GM04503 (cell line): ENCODE measurements at places on chromosomes 11 and 22.

GRCh38 chr22:37561212-37562048 lies 1.1 kb downstream of the CDC42EP1 start:
- DNase-seq, result no peak

DNA sequence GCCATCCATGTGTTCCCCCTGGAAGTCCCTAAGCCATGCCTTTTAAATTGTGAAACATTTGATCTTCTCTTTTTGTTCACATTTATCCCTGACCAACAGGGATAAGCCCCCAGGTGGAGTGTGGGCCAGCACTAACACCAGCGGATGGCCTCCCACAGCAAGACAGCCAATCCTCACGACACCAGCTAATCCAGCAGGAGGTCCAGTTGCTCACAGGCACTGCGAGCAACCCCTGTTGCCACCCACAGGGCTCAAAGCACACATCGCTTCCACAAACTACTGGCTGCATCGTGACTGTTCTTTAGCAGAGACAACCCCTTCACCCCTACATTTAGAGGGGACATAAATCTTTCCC lies 2.0 kb downstream of the PCSK7 start:
- no peak for DNase-seq

DNA sequence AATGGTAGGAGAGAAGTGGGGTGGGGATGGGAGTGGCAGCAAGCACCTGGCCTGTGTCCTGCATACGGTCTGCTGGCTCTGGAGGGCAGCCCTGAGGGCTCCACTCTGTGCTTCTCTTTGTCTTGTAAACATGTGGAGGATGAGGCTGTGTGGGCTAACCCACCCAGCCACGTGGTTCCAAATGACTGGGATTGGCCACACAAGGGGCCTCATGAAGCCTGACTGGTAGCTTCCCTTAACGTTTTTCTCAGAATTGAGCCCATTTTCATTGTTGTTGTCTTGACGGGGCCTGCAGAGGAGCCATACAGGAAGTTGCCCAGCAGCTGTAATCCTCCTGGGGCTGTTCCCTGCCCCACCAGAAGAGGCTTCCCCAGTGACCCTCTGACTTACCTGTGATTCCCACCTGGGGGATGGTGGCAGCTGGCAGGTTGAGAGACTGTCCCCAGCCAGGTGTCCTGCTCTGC lies 18.0 kb downstream of the DERL3 start:
- DNase-seq, result no peak

DNA sequence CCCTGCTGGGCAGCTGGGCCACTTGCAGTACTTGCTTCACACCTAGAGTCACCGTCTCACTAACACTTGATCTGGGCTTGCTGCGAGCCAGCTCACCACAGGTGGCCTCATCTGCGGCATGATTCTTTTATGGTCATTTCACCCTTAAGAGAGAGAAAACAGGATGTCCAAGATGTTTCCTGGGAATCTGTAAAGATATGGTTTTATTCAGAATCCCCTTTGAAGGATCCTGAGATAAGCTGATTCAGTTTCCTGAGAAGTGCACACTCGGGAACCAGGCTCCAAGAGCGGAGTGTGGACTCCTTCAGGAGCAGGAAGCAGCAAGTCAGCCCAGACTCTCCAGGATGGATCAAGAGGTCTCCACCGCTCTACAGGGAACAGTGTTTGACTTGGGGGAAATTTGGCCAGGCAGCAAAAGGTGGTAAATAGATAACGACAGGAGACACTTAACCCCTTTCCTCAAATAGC lies 21.8 kb upstream of the TP53AIP1 start:
- no peak for DNase-seq

DNA sequence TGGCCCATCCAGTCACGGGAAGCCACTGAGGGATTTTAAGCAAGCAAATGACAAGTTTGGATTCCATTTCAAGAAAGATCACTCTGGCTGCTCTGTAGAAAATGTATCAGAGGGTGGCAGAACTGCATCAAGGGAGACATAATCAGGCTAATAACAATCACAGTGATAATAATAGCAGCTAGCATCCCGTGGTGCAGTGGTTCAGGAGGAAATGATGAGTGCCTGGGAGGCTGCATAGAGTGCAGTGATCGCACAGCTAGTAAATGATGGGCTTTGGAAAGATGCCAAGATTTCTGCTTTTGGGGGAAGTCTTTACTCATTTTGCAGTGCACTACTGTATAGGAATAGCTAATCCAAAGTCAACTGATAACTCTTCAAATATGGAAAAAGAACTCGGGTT lies 35.8 kb downstream of the TNRC6B start:
- no peak for DNase-seq

DNA sequence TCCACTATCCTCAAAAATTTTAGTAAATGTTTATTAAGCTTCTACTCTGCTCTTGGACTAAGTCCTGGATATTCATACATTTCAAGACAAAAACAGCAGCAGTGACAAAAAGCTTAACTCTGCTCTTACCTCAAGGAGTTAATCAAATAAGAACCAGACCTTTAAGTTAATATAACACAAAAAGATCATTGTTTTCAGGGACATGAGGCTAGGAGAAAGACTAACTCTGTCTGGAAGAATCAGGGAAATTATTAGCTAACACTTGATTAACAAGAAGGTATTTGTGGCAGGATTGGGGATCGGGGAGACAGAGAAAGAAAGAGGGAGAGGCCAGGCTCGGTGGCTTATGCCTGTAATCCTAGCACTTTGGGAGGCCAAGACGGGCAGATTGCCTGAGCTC lies 74.4 kb downstream of the PPP2R1B start:
- DNase-seq, result no peak

GRCh38 chr11:127199306-127199801 lies 198.8 kb upstream of the KIRREL3 start:
- DNase-seq, result no peak

GRCh38 chr22:23908587-23909205 lies 14.5 kb downstream of the MIF start:
- no peak for DNase-seq

DNA sequence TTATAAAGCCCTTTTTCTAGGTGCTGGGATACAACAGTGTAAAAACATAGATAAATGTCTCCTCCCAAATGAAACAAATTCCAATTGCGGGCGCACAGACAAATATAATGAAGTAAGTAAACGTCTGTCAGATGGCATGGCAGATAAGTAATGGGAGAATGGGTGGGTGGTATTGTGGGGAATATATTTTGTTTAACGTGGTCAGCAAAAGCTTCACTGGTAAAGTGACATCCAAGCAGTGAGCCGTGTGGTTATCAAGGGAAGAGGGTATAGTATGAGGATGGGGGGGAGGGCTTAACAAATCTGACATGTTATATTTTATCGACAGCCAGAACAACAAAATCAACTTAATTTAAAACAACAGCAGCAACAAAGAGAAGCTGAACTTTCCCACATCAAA lies 1.2 kb downstream of the SVIP start:
- DNase-seq, result no peak

DNA sequence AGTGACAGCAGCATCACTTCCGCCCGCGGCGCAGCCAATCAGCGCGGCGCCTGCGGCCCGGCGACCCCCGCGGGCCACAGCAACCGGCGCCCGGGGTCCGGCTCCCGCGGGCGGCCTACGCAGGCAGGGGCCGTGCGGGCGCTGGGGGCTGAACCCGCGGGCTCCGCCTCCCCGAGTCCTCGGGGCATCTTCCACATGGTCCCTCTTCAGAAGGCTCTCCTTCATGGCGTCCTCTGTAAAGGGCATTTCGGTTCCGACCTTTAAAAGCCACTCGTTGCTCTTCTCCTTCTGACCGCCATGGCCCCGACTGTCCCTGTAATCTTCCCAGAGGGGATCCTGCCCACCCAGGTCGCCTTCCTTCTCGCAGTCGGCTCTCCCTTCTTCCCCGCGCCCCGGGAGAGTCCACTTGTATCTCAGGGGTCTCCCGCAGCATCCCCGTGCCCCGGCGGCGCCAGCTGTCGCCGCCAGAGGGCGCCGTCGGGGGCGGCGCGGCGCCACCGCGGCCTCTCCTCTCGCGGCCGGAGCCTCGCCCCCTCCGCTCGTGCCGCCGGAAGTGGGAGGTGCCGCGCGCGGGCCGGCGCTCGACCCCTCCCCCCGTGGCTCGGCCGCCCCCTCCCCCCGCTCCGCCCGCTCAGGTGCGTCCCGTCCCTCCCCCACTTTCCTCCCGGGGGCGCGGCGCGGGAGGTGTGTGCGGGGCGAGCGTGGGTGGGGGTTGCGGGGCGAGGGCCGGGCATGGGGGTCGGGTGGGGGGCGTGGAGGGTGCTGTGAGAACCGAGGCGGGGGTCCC lies at the start of gene RNF214:
Gene RNF214, plus strand, starts transcription at position 580 of the 787 bp plus-strand sequence. CDS start 1,602 bp downstream, outside the sequence.
- no peak for DNase-seq

GRCh38 chr11:115580927-115581680 lies 76.9 kb upstream of the CADM1 start:
- no peak for DNase-seq

GRCh38 chr11:112809429-112809828 lies 151.8 kb upstream of the NCAM1 start:
- no peak for DNase-seq

GRCh38 chr11:102007567-102008437 lies 39.4 kb upstream of the CFAP300 start:
- DNase-seq, result peak; percentile 16

- no peak for DNase-seq
Observed at GRCh38 chr11:109507836-109508561, 86.0 kb downstream of the C11orf87 start.
